ENCODE measurements at places on chromosomes 1 and 21.
A peak's percentile ranks its signal among the peaks of the same experiment; 100 is the strongest.

GRCh38 chr1:76274302-76274701 lies 199.8 kb downstream of the ST6GALNAC3 start:
- no peak for DNase-seq

GRCh38 chr1:235597867-235598553 lies 51.6 kb downstream of the GNG4 start:
- DNase-seq = no peak

- no peak for DNase-seq
Observed at GRCh38 chr1:175978476-175978875, 228.6 kb downstream of the COP1 start.

DNA sequence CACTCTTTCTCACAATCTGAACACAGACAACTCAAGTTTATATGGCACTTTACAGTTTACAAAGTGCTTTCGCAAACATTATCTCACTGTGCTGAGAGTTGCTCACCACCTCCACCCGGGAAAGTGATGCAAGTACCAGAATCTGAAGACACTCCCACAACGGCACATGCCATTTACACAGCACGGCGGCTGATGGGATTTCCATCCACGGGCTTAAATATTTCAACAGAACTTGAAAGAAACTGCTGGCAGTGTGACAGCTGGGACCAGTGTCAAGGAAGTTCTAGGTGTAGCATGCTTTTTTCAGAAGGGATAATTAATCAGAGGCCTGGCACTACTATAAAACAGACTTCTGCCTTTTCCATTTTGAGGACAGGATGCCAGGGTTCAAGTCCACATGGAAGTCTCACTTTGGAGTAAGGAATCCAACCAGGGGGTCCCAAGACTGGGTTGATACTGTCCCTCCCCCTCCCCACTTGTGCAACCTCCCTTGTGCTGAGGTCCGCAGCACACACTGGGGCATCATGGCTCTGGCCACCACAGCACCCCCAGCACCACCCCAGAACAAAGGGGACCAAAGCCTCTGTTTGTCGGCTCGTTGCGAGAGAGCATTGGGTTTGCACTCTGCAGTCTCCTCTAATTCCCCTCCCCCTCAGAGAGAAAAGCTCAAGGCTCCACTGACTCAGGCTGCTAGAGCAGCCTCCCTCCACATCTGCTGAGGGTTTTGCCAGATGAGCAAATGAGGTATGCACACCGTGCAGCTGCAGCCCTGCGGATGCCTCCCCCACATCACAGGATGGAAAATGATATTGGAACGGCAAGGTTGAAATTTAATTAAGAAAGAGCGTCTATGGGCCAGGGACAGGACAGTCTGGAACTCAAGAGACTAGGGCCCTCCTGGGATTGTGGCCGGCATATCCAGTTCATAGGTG lies 154.9 kb downstream of the TGFBR3 start:
- no peak for DNase-seq

DNA sequence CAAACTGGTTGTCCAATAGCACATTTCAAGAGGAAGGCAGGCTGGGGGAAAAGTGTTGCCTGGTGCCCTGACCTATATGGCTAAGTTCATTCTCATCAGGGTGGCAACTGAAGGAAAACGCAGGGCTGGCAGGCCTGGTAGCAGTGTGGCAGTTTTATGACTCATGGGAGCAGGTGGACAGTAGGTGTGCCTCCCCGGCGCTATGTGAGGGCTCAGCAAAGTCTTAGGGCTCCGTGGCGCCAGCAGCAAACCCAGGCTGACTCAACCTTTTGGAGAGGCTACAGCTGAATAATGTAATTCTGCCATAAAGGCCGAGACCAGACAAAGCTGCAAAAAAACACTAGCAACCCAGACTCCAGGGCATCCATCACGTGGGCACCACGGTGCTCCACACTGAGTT lies 23.6 kb downstream of the GADD45A start:
- DNase-seq = no peak

GRCh38 chr21:16215663-16216183 lies 485.9 kb downstream of the USP25 start:
- DNase-seq = no peak

GRCh38 chr1:15151377-15151806 lies 2.2 kb upstream of the TMEM51 start:
- no peak for DNase-seq

- DNase-seq = no peak
Observed at GRCh38 chr21:28885853-28886177, 106.9 kb downstream of the LTN1 start.

DNA sequence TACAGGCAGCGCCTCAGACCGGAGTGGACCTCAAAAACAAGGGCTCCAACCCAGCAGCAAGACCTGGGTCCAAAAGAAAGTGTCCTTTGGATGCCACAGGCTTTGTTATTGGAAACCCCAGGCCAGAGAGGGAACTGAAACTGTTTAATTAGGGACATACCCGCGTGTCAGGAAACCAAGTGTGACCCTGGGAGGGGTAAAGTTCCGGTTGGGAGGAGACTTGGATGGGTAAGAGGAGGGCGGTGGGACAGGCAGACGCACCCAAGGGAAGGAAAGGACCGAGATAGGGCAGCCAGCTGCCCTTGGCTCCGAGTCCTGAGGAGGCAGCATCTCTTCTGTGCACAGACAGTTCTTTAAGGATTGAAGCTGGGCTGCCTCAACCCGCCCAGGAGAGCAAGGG lies 71.4 kb downstream of the CDC7 start:
- DNase-seq = no peak

DNA sequence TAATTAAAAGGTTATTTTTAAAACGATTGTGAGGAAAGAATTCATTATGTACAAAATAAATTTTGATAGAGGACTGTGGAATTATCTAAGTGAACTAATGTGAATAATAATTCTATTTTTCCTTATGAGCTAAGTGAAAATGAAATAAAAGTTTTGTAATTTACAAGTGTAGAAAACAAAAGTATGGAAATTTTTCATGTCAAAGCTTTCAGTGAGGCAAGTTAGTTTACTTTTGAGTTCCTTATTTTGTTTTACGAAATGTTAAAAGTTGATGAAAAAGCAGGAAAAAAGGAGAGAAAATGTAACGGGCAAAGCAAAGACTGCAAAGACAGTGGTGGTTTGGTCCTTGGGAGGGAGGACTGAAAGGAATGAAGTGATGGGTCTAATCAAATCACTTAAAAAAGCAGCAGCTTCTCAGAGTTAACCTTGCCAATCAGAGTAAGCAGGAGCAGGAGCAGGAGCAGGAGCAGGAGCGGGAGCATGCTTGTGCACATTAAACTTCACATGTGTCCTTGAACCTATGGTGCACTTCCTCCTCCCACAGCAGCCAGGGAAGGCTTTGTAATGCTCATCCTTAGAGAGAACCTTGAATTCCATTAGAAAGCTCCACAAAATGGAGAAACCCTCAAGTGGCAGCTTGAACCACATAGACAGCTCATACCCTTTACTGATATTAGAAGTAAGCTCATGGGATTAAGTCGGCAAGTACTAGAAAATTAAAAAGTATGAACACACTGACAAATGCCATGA lies 133.4 kb downstream of the LHX4 start:
- DNase-seq = no peak

GRCh38 chr1:231953660-231954059 lies 327.1 kb downstream of the DISC1 start:
- DNase-seq = no peak

DNA sequence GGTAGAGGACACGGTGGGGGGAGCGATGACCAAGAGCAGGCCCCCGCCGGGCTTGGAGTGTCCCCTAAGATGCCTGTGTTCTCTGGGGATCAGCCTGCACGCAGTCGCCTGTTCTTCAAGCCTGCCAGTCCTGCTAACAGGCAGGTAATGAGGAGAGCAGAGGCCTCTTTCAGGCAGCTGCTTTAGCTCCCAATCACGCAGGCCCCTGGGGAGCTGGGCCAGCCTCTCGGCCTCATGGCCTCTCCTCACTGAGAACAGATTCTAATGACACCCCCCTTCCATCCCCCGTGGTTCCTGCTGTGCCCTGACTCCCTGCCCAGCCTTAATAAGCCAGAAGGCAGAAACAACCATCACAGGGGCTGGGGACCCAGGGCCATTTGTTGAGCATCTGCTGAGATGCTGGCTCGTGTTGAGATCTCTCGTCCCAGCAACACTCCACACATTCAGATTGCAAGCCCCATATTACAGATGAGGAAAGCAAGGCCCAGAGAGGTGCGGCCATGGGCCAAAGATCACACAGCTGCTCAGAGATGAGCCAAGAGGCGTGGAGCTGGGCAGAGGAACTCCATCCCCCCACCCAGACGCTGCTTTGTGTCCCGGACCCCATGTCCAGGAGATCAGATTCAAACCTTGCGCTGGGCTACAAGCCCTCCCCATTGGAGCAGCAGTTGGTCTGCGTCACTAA lies 71.6 kb upstream of the CASZ1 start:
- DNase-seq = peak; percentile 1

- no peak for DNase-seq
Observed at GRCh38 chr1:203127666-203128430, at the start of gene ADORA1. Gene ADORA1, plus strand, starts transcription at chr1:203127726. Its CDS starts 1,116 bp downstream, at chr1:203128842.

DNA sequence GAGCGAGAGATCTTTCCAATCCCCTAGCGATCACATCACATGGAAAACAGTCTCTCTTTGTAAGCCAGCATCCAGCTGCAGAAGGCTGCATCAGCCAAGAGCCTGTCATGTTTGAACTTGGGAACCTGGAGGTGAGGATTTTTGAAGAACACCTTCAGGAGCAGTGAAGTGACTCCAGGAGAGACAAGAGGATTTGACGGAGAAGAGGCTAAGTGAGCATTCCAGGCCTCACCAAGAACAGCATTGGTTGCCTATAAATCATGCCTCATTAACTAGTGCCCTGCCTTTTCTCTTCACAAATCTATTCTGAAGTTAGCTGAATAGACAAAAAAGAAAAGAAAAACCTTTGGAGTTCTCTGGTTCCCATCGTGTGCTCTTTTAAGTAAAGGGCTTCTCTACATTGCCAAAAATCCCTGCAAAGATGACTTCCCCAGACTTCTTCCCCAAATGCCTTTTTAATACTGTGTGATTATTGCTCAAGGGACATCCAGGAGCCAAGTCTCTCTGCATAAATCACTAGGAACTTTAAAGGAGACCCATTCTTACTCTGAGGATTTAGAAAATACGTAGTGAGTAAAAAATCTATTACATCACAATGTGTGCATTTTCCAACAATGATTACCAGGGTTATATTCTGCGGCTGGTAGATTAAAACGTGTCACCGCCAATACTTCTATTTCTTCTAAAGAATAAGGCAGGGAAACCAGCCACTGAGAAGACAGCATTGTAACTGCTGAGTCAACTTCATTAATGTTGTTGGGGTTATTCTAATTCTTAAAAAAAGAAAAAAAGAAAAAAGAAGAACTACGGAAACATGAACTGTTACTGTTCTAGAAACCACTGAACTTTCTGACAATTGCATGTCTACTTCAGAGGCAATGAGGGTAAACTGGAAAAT lies 95.2 kb downstream of the KIF14 start:
- DNase-seq = no peak

- DNase-seq = peak; percentile 76
Observed at GRCh38 chr1:180343921-180344769, 114.1 kb downstream of the LHX4 start.

DNA sequence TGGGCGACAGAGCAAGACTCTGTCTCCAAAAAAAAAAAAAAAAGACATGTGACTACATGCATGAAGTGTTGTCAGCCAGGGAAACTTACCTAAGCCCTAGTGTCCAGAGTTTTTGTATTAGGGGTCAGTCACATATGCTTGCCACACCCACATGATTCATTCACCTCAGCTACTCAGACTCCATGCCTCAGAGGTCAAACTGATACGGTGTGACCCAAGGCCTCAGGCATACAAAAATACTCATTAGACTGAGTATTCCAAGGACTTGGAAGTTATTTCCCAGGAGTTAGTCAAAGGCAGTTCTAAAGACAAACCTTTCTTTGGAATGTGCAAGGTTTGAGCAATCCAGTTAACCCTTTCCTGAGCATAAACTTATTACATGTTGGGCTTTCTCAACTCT lies 6.3 kb upstream of the TRIM33 start:
- DNase-seq = no peak

DNA sequence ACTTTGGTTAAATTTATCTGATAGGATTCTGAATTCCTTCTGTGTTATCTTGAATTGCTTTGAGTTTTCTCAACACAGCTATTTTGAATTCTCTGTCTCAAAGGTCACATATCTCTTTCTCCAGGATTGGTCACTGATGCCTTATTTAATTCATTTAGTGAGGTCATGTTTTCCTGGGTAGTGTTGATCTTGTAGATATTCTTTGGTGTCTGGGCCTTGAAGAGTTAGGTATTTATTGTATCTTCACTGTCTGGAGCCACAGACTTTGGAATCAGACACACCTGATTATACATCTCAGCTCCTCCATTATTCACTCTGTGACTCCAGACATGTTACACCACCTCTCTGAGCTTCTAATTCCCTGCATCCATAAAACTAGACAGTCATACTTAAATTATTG lies 34.2 kb upstream of the ETS2 start:
- DNase-seq = no peak

- no peak for DNase-seq
Observed at GRCh38 chr1:207500306-207500705, 4.3 kb downstream of the CR1 start.

DNA sequence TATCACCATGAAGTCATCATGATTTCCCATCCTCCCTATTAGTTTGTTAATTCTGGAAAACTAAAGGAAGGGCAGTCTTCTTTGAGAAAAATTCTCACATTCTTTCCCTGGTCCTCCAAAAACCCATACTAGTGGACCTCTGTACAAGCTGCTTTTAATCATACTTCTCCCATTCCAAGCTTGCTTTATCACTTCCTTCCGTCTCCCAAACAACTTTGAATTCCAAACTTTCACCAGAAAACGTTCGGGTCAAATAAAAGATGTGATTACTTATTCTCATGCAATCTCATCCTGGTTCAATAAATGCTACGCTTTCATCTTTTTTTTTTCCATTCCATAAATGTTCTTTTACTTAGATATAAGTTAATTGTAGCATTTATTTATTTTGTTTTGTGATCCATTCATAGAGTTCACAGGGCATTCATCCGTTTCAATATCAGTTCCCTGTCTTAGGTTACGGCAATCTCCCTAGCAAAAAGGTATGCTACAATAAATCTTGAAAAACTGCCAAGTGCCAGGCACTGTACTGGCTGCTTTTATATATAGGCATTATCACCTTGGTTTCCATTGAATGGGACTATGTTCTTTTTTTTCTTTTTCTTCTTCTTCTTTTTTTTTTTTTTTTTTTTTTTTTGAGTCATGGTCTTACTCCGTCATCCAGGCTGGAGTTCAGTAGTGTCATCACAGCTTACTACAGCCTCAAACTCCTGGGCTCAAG lies 100.2 kb upstream of the GREM2 start:
- no peak for DNase-seq

DNA sequence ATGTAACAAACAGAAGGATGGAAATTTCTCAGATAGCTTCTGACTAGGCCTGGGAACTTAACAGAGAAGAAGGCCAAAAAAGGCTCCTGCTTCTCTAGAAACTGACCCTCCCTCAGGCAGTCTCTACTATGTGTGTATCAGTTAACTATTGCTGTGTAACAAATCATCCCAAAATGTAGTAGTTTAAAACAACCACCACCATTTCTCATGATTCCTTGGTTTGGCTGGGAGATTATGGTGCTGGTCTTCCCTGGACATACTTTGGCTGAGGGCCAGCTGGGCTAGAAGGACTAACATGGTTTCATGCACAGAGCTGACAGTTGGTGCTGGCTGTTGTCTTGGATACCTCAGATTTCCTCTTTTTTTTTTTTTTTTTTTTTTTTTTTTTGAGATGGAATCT lies 26.2 kb upstream of the CNN3 start:
- no peak for DNase-seq
